ENCODE measurements at places on chromosomes 3 and 15.

DNA sequence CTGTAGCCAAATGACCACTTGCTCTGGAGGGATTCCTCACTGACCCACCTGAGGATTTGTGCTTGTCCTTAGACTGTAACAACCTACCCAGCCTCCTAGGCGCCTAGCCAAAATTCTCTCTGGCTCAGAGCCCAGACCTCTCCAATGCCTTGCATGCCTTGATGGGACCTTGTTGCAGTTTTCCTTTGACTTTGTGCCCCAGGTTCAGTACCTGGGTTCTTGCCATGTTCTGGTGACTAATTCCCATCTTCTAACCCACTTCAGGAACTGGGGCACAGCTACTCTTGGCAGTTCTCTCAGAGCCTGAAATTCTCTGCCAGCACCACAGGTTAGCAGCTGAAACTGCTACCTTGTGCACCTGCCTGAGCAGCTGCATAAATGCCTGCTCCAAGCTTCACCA, 27.0 kb upstream of the UBE3A start:
- peak; percentile 63 for DNase-seq

DNA sequence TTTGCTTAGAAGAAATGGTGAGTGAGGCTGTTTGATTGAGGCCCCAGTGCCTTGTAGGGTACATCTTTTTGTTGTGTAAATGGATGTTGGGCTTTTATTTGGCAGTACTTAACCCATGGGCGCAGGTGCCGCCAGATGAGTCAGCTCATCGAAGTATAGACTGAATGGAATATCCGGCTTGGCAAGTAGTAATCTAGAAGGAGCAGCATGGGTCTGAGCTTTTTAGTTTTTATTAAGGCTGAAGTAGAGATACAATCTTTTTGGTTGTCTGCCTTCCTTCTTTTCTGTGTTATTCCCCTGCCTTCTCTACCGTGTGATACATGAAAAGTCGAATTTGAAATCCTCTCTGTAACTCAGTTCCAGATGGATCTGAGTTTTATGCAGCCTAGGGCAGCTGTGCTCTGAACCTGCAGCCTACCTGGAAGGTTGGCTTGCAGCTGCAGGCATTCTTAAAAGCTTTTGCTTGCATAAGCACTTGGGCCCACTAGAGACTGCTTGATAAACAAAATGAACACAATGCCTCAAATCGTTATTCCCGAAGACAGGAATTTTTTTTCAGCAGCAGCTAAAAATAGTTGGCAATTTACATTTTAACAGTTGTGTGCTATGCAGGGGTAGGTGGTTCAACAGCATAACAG, 177.5 kb upstream of the CGNL1 start:
- DNase-seq = no peak

- no peak for DNase-seq
These were observed 1.9 kb downstream of the RAP2B start for GRCh38 chr3:153163756-153164550.

DNA sequence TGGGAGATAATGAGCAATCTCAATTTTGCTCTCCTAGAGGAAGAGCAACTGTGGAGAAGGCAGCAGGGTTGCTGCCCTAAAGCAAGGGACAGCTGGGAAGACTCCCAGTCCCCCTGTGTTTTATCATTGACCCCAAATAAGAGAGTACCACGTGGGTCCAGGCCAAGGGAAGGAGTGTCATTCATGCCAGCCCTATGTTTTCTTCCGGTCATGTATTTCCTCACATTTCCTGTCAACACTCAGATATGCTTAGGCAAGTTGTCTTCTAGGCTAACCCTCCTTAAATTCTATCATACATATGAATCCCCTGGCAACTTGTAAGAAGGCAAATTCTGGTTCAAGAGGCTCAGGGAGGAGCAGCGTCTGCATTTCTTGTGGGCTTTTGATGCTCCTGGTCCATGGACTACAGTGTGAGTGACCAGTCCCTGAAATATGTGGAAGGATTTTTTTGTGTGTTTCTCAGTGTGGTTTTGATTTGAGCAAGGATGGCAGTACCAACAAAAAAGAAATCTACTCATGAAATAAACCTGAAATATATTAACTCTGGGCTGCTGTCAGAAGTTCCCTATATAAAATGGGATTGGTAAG, 31.9 kb upstream of the RPP14 start:
- DNase-seq = no peak

GRCh38 chr15:85667491-85668424, 127.0 kb downstream of the KLHL25 start:
- no peak for DNase-seq

GRCh38 chr3:123298903-123299302, 97.2 kb downstream of the SEC22A start:
- DNase-seq = no peak

DNA sequence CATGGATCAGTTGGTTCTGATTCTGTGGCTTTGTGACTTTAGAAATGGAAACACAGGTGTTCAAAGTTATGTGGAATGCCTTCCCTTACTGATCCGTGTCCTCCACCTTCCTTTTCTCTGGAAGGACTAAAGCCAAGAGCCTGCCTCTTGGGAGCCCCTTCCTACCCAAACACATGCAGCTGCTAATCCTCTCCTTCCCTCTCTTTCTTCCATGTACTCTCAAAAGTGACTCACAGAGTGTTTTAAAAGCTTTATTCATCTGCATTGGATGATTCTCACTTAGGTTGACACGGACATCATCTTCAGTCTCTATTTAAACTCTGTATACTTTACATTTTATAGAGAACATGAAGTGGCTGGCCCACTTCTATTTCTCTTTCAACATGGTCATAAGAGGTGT, 856.5 kb upstream of the ARPP21 start:
- no peak for DNase-seq

DNA sequence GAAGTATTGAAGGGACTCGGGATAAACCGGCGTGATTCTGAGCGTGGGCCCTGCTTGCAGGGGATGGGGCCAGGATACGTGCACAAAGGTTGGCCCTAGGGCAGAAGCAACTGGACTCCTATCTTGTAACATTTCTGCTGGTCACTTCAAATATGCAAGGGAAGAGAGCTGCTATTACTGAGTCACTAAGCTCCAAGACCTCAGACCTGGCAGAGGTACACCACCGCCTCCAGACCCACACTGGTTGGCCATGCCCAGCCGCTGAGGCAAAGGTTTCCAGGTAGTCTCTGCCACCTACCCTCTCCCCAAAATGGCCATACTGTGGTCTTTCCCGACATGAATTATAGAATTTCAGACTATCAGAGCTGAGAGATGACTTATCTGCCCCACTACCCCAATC, 13.4 kb upstream of the STRA6 start:
- no peak for DNase-seq

DNA sequence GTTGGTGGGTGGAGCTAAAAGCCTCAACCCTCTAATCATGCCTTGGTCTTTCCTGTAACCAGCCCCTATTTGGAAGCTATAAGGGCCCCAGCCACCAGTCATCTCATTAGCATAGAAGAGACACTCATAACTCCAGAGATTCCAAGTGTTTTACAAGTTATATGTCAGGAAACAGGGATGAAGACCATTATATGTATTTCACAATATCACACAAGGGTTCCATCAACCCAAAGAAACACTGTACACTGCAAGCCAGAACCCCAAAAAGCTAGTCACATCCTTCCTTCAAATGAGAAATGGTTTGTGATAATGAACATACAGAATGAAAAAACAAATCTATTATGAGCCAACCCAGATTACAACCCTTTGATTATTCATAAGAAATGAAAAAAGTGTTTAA, 175.7 kb downstream of the PDE8A start:
- no peak for DNase-seq

GRCh38 chr3:50155891-50156290, 767 bp downstream of the SEMA3F start:
- DNase-seq = no peak

GRCh38 chr3:32447865-32448400, 54.7 kb downstream of the CMTM6 start:
- DNase-seq = no peak

DNA sequence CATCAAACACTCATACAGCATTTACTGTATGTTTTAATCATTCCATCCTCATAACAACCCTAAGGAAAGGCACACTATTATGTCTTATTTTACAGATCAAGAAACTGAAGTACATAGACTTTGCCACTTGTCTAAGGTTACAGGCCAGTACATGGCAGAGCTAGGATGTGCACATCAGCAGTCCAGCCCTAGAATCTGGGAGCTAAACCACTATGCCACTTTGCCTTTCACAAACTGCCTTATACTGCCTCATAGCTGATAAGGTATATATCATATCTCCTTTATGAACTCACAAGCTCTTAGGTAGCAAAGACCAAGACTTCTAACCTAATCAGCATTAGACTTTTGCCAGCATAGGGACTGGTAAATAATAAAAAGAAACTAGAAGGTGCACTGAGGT, 49.1 kb downstream of the MYO9A start:
- no peak for DNase-seq

DNA sequence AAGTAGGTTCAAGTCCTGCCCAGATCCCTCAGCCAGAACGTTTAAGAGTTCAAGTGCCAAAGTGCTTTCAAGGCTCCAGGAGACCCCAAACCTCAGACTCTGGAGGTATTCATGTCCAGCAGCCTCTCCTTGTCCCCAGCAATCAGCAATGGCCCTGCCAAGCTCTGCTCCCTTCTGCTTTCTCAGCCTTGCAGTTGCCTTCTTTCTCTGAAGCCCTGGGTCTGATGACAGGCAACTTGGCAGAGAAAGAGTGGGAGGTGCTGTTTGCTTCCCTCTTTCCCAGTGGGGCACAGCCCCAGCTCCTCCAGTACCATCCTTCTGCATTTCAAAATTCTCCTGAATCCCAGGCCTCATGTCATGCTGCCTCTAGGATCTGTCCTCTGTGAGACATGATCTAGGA, 40.2 kb downstream of the ATP2B2 start:
- no peak for DNase-seq

- no peak for DNase-seq
These were observed 130.4 kb downstream of the FEZF2 start for GRCh38 chr3:62242831-62243509.

- no peak for DNase-seq
These were observed 33.7 kb downstream of the BNC1 start for GRCh38 chr15:83250781-83251180.

- DNase-seq = no peak
These were observed 259.2 kb downstream of the LSAMP start for GRCh38 chr3:116186049-116186448.

DNA sequence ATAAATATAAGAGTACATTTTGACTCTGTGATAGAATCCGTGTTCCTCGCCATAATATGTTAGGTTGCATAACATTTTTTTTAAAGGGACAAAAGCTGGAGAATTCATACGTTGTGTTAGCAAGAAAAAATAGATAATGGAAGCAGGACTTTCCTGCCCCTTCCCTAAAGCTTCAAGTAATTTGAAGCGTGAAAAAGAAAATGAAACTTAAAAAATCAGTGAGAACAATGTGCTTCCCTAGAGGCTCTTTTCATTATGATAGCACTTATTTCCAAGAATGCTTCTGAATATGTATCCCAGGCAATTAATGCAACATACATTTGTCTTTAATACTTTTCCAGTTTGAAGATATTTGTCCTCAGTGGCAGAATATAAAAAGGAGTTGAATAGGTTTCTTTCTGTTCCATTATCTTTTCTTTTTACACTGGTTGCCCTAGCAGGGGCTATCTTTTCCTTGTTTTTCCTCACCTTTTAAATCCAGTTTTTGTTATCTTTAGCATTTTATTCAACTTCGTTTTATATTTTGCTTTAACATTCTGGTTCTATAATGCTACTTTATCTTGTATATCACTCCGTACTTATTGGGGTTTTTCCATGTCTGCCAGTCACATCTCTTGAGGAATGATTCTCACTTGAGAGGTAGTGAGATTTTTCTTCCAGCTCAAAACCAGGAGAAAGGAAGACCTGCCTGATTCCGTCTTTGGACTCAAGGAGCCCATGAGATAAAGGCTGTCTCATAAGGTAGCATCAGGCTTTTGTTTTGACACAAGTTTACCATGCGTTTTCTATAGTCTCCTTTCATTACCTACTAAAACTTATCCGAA, 113.8 kb downstream of the MBNL1 start:
- no peak for DNase-seq

- DNase-seq = no peak
These were observed 92.6 kb upstream of the MYRIP start for GRCh38 chr3:39716849-39717248.

DNA sequence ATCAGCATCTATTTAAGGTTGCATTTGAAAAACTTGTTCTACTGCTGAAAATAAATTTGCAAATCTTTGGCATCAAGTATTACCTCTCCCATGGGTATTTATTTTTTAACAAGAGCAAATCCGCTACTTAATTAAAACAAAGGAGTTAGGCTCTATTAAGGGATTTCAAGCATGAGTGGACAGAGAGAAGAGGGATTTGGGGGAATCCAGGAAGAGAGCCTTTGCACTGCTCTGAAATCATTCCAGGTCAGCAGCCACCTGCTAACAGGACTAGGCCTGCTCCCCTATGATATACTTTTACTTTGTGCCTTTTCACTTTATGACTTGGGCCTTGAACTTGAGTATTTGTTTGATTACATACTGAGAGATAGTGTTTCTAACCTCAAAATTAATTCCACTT, 57.1 kb downstream of the IQCH start:
- no peak for DNase-seq

- DNase-seq = no peak
These were observed 324.9 kb downstream of the OCA2 start for GRCh38 chr15:27774191-27774590.

DNA sequence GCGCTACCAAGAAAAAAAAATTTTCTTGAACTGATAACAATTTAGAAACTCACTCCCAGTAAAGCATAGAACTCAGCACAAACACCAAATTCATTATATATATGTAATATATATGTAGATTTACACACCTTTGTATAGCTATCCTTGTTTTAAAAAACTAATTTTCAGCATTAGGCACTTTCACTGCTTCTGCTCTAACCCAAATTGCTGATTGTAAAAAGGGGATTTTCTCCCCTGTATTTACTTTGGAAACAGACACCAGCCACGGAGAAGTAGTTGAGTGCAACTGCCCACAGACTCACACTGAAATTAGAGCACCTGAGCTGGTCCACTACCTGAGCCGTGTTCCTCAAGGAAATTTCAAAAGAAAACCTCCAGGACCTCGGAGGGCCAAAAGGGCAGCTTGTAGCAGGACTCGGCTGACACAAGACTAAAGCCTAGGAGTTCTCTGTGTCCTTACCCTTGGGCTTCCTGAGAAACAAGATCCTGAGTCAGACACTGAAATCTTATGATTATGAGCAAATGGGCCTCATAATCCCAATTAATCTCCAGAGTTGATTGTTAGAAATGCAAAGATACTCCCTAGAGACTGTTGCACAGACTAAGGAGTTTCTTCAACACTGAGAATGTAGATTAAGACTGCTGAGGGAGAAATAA, 106.0 kb downstream of the TNIK start:
- no peak for DNase-seq

DNA sequence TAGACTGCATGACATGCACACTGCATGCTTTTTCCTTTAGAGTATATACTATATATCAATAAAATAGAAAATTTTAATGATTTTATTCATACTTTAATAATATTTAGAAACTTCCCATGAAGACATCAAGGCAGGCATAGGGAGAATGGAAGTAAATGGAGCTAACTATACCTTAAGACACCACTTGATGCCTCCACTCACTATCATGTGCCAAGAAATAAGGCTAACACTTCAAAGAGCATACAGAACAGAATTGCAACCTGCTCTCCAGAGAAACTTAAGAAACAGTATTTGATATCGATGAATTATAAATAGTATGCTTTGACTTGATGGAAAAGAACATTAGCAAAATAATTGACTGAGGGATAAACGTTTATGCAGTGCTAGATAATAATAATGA, 192.6 kb upstream of the MBNL1 start:
- DNase-seq = no peak

All from left ventricle myocardium superior (tissue), 1 donor.